ENCODE measurements at places on chromosomes 12 and 14.

DNA sequence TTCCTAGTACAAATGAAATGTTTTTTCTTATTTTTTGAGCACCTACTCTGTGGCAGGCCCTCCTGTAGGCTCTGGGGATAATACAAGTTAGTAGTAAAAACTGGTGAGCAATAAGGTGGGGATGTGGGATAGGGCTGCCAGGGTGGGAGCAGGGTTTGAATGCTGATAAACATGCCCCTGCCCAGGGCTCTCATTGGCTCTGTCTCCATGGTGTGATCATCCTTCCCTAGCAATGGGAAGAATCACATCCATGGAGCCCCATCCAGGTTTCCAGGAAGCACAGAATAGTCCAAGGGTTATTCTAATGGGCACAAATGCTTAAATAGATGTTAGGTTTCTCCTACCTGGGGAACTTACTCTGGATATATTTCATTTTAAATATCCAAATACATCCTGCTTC is 45.5 kb downstream of the GIT2 start:
- DNase-seq, result no peak

DNA sequence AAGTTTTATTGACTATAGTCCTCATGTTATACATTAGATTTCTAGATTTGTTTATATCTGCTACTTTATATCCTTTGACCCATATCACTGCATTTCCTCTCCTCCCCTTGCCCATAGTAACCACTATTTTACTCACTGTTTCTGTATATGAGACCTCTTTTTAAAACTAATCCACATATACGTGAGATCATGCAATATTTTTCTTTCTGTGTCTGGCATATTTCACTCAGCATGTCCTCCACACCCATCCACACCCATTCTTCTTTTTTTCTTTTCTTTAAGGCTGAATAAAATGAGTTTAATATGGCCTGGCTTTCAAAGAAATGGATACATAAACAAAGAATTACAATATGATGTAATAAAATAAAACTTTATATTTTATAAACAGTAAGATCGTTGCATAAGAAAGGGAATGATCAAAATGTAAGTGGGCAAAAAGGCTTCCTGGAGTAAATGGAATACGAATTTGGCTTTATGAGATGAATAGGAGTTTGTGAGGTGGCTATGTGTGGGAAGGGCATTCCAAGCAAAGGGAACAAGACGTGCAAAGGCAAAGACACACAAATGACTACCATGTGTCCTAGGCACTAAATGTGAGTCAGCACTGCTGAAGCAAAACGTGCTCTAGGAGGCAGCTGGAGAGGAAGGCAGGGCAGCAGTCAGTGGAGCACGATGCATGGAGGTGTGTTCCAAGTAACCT is 53.2 kb upstream of the HIF1A start:
- DNase-seq, result no peak

- DNase-seq, result no peak
These were observed 121.6 kb downstream of the KTN1 start for GRCh38 chr14:55701638-55702037.

- DNase-seq, result no peak
These were observed 22.7 kb upstream of the DHRS2 start for GRCh38 chr14:23613242-23614070.

- no peak for DNase-seq
These were observed 25.3 kb downstream of the NUAK1 start for GRCh38 chr12:106113446-106113823.

DNA sequence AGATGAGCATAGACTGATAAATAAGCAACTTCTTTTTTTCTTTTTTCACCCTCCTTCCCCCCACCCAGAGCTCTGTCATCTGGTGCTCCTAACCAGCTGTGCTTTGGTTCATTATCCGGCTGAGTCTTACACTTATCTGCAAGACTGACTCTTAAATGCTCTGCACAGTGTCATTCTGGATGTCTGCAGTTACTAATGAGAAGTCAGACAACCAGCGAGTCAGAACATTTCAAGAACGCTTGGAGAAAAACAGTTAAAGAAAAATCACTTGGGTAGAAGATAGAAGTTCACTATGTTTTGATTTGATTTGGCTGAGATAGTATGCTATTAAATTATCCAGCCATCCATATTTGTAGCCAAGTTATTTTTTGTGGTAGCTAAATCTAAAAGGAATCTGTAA is 328.9 kb upstream of the PRICKLE1 start:
- no peak for DNase-seq
